ENCODE measurements at places on chromosomes 2 and 18.
A peak's percentile ranks its signal among the peaks of the same experiment; 100 is the strongest.

- no peaks in the 10 kb centered on the region for H3K36me3 ChIP-seq
- no peak overlapping the region for H3K27ac ChIP-seq
- DNase-seq, result no peak
- no peaks in the 10 kb centered on the region for H3K4me1 ChIP-seq
These were observed 17.2 kb downstream of the ITGA4 start for GRCh38 chr2:181474222-181474881.

DNA sequence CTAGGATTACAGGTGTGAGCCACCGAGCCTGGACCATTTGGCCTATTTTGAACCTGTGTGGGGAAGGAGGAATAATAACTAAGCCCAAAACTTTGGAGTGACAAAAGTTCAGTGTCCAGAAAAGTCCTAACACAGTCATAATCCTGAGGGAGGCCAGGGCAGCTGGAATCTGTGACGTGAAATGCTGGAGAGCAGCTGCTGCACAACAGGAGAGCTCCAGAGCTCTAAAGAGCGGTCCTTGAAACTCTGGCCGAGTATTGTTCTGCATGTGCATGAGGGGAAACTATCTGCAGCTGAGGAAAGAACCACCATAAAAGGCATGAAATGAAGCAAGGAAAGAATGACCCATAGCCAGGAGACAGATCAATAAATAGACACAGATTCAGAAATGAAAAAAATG, 27.8 kb downstream of the HADHA start:
- H3K4me1 ChIP-seq, result no peaks in the 10 kb centered on the region
- H3K36me3 ChIP-seq, result peaks cover 9% of the 10 kb centered on the region
- H3K27me3 ChIP-seq, result no peaks in the 10 kb centered on the region
- no peak overlapping the region for H3K4me3 ChIP-seq
- no peak for DNase-seq

- no peaks in the 10 kb centered on the region for H3K27me3 ChIP-seq
- H3K4me1 ChIP-seq, result no peaks in the 10 kb centered on the region
- no peak overlapping the region for H3K4me3 ChIP-seq
- no peaks in the 10 kb centered on the region for H3K36me3 ChIP-seq
- H3K27ac ChIP-seq, result no peak overlapping the region
These were observed 301.3 kb upstream of the RGPD4 start for GRCh38 chr2:107525406-107525805.

- H3K36me3 ChIP-seq, result no peaks in the 10 kb centered on the region
- no peak overlapping the region for H3K27ac ChIP-seq
- no peaks in the 10 kb centered on the region for H3K4me1 ChIP-seq
- DNase-seq, result no peak
- no peaks in the 10 kb centered on the region for H3K27me3 ChIP-seq
These were observed 144.2 kb upstream of the NABP1 start for GRCh38 chr2:191533693-191534180.

DNA sequence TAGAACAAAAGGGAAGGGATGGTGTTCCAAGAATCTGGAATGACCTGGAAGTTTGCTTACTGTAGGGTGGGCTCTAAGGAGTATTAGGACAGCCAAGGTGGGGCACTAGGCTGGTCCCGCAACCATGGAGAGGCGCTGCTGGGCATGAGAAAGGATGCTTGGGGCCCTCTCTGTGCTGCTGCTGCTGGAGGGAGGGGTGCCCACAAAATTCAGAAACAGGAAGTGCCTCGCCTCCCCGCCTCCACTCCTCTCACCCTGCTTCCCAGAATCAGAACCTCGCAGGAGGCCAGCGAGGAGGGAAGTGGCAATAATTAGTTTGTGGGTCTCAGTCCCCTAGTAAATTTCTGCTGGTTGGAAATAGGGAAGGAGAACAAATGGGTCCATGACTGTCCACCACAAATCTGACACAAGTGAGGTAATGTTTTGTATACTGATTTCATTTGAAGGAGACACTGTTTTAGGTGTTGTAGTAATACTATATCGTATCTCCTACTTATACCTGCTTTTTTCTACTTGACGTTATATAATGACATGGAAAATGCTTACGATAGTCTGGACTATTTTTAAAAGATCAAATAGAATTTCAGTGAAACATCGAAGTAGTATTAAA, 7.9 kb upstream of the PDCL3 start:
- no peak overlapping the region for H3K4me3 ChIP-seq
- DNase-seq, result no peak
- no peaks in the 10 kb centered on the region for H3K36me3 ChIP-seq
- H3K27me3 ChIP-seq, result no peaks in the 10 kb centered on the region
- H3K27ac ChIP-seq, result no peak overlapping the region
- H3K4me1 ChIP-seq, result no peaks in the 10 kb centered on the region

DNA sequence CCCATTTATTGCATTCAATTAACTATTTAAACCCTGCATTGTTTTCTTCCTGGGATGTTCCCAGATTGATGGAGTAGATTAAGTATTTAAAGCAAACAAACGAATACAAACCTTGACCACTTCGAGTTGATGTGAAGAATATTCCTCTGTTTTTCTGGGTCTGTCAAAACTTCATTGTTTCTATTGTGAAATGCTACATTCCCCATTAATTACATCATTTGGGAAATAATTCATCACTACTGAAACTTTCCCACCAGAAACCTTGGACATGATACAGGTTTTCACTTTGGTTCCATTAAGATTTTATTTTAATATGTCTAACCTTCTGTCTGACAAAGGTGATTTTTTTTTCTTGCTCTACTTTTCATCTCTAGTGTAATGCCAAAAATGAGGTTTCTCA, 365.1 kb upstream of the ETAA1 start:
- no peaks in the 10 kb centered on the region for H3K4me1 ChIP-seq
- H3K27me3 ChIP-seq, result no peaks in the 10 kb centered on the region
- H3K27ac ChIP-seq, result no peak overlapping the region
- no peak overlapping the region for H3K4me3 ChIP-seq

DNA sequence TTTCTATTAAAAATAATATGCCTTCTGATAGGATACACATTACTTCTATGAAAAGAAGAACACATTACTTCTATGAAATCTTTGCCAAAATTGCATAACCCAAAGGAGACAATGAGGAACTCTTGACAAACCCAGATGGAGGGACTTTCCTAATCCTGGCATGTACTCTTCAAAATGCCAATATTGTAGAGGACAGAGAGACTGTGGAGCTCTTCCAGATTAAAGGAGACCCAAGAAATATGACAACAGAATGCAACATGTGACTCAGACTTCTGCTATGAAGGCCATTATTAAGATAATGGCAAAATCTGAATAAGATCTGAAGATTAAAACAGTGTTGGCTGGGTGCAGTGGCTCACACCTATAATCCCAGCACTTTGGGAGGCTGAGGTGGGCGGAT, 22.2 kb downstream of the SOWAHC start:
- no peaks in the 10 kb centered on the region for H3K27me3 ChIP-seq
- no peak overlapping the region for H3K4me3 ChIP-seq
- H3K27ac ChIP-seq, result no peak overlapping the region
- no peaks in the 10 kb centered on the region for H3K36me3 ChIP-seq
- no peak for DNase-seq

DNA sequence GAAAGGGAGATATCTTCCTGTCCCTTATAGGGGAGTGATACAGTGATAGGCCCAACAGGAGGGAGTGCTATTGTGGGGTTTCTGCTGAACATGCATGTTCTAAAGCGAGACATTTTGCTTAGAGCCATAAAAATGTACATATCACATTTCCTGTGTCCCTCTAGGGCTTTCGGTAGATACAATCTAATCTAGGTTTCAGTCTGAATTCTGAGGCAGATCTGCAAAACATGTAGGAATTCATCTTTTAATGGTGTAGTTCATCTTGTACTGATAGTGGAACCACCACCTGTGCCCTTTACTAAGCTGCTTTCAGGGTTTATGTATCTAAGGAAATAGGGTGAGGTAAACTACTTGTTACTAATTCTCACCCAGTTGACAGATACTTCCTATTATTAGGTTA, 73.8 kb downstream of the SPTBN1 start:
- peaks cover 9% of the 10 kb centered on the region for H3K4me1 ChIP-seq
- no peak overlapping the region for H3K4me3 ChIP-seq
- DNase-seq, result no peak
- H3K36me3 ChIP-seq, result peaks cover 6% of the 10 kb centered on the region
- H3K27me3 ChIP-seq, result no peaks in the 10 kb centered on the region

GRCh38 chr2:75199428-75200011, at the start of gene TACR1:
TSS of gene TACR1 (minus strand) at chr2:75199520. CDS start at chr2:75198934, 586 bp downstream.
- H3K27ac ChIP-seq, result peak within 1 kb of the TSS; percentile 27
- peaks cover 25% of the 10 kb centered on the region for H3K4me1 ChIP-seq
- no peaks in the 10 kb centered on the region for H3K27me3 ChIP-seq
- no peaks in the 10 kb centered on the region for H3K36me3 ChIP-seq
- DNase-seq, result peak; percentile 88
- peak within 1 kb of the TSS; percentile 45 for H3K4me3 ChIP-seq

DNA sequence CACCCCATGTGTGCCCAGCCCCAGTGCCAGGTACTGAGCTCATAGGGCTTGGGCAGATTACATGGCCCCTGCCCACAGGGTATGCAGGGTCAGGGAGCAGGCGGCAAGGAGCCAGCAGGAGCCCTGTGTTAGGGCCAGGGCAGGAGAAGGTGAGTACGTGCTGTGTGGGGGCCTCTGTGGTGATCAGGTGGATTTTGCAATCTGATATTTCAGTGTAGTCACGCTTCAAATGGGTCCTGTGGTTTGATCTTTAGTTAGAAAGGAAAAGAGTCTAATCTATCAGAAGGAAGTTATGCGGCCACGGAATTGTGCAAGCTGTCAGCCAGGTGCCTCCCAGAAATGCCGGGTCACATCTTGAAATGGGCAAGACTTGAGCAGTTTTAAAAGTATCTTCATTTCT, 13.9 kb downstream of the UBE2F start:
- no peak overlapping the region for H3K27ac ChIP-seq
- no peak for DNase-seq
- no peak overlapping the region for H3K4me3 ChIP-seq
- H3K36me3 ChIP-seq, result no peaks in the 10 kb centered on the region
- peaks cover 44% of the 10 kb centered on the region for H3K4me1 ChIP-seq
- H3K27me3 ChIP-seq, result no peaks in the 10 kb centered on the region

- H3K27me3 ChIP-seq, result peaks cover 16% of the 10 kb centered on the region
- H3K4me3 ChIP-seq, result no peak overlapping the region
- peak overlapping the region; percentile 32 for H3K27ac ChIP-seq
- DNase-seq, result peak; percentile 67
These were observed 31.3 kb downstream of the MAL start for GRCh38 chr2:95056461-95057459.

DNA sequence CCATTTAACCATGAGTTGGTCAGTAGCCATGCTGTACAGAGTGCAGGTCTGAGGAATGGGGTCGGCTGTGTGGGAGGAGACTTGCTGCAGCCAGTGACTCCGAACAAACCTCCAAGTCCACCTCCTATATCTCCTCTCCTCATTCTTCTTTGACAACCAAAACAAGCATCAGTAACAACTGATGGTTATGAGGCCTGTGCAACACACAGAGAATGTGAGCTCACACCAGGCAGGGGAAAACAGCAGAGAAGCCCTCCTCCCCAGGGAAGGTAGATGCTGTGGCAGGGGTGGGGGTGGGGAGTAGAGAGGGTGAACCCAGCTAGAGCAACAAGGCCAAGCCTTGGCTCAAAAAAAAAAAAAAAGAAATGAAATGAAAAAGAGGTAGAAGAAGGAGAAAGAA, 12.3 kb upstream of the CNGA3 start:
- peaks cover 15% of the 10 kb centered on the region for H3K4me1 ChIP-seq
- no peaks in the 10 kb centered on the region for H3K27me3 ChIP-seq

DNA sequence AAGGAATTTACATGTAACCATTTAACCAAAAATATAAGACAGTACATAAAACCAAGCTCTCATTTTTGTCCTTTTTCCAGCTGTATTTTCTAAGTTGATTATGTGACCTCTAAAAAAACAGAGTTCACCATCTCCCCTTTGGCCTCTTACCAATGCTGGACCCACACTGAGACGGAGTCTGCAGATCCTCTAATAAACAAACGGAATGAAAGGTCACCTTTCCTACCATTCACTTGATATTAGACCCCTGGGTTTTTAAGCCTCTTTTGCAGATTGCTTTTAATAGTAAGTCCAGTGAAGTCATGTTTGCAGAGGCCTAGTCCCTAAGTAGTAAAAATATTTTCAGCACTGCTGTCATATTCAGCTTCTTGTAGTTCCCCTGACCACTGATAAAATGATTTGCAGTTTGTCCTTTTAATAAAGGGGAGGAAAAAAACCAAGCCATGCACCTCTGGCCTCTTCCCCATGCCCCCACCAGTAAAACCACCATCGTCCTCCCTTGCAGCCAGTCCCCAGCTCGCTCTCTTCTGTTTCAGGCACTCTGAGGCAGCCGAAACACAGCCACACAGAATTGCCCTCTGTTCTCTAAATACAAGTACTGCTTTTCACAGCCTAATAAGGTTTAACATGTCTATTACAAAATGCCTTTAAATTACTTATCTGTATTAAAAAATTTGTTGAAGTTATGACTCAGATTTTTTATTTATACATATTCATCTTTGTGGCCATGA, 427.5 kb downstream of the PARD3B start:
- no peaks in the 10 kb centered on the region for H3K4me1 ChIP-seq
- H3K4me3 ChIP-seq, result no peak overlapping the region
- H3K36me3 ChIP-seq, result no peaks in the 10 kb centered on the region

DNA sequence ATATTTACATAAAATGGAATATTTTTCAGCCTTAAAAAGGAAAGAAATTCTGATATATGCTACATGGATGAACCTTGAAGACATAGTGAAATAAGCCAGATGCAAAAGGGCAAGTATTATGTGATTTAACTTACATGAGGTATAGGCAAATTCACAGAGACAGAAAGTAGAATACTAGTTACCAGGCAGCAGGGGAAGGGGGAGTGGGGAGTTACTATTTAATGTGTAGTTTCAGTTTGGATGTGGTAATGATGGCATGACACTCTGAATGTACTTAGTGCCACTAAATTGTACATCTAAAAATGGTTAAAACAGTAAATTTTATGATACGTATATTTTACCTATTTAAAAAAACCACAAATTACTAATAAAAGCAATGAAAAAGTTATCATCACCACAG, 12.1 kb downstream of the METTL4 start:
- DNase-seq, result no peak
- no peaks in the 10 kb centered on the region for H3K27me3 ChIP-seq
- H3K4me3 ChIP-seq, result no peak overlapping the region
- H3K27ac ChIP-seq, result no peak overlapping the region
- no peaks in the 10 kb centered on the region for H3K36me3 ChIP-seq

Measured in sigmoid colon (tissue), 7 donors.